Upper lobe of right lung (tissue), 1 donor: ENCODE measurements at places on chromosomes 2 and 18. TPM values are rescaled to one million over a fixed set of nuclear protein-coding genes. Genes with fewer than 3 reads are reported as not detected.

DNA sequence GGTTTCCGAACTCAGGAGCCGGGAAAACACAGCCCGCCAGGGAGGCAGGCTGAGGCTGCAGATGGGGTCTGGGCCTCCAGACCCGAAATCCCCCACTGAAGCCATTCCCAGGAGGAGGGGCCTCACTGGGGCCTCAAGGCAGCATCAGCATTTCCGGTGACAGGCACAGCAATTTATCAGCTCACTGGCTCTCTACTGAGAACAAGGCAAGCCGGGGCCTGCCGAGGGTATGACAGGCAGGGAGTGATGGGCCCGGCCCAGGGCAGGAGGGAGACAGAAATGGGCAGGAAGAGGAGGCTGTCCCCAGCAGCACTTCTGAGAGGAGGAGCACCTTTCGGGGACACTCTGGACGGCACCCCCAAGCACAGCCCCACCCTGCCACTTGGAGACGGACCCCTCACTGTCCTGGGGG, 12.5 kb downstream of the SDC1 start:
- H3K27me3 ChIP-seq: no peaks in the 10 kb centered on the region
- DNase-seq: peak; percentile 59
- no peak overlapping the region for H3K4me3 ChIP-seq
- H3K27ac ChIP-seq: peak overlapping the region; percentile 60

- no peak for DNase-seq
- peak overlapping the region; percentile 77 for H3K27ac ChIP-seq
- H3K36me3 ChIP-seq: no peaks in the 10 kb centered on the region
- H3K27me3 ChIP-seq: no peaks in the 10 kb centered on the region
- peak overlapping the region; percentile 53 for H3K4me3 ChIP-seq
Measured at GRCh38 chr18:54945576-54946125, 13.6 kb downstream of the CCDC68 start.

DNA sequence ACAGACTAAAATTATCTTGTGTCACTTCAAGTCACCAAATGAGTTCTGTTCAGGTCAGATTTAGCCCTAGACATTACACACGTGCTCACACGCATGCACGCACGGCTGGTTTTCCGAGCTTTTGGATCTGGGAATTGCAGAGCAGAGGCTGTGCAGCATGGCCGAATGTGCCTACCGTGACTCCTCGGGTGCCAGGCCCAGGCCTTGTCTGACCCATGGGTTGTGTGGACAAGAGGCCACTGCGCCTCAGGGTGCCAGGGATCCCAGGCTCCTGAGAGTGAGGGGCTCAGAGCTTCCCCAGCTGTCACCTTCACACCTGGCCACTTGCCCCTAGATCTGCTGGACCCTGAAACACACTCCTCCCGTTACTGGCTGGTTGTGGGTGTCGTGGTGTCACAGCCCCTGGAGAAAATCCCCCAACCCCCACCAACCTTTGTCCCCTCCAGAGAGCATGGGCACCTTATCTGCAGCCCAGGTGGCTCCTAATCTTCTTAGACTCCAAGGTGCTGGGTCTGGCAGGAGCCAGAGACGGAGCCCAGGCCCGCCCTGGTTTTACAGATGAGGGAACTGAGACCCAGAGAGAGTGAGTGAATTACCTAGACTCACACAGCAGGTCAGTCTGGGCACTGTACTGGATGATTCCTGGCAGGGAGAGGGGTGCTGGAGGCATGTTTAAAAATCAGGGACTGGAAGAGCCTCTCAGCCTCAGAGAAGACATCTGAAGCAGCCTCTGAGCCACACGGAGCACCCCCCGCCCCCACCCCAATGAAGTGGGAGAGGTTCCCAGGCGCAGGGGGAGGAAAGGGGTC, 56.8 kb downstream of the ATOH8 start:
- peak overlapping the region; percentile 75 for H3K27ac ChIP-seq
- DNase-seq: no peak
- peaks cover 24% of the 10 kb centered on the region for H3K4me1 ChIP-seq
- H3K36me3 ChIP-seq: no peaks in the 10 kb centered on the region
- no peaks in the 10 kb centered on the region for H3K27me3 ChIP-seq

DNA sequence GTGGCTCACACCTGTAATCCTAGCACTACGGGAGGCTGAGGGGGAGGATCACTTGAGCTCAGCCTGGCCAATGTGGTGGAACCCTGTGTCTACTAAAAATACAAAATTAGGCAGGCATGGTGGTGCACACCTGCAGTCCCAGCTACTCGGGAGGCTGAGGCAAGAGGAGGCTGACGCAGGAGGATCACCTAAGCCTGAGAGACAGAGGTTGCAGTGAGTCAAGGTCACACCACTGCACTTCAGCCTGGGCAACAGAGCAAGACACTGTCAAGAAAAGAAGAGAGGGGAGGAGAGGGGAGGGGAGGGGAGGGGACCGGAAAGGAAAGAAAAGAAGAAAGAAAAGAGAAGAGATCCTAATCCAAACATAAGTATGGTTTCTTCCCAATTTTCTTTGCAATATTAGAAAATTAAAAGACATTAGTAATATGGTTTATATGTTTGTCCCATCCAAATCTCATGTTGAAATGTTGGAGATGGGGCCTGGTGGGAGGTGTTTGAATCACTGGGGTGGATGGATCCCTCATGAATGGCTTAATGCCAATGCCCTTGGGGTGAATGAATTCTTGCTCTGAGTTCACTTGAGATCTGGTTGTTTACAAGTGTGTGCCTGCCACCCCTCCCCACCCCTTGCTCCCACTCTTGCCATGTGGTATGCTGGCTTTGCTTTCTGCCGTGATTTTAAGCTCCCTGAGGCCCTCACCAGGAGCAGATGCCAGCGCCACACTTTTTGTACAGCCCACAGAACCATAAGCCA, 50.7 kb downstream of the TRIP12 start:
- H3K27me3 ChIP-seq: no peaks in the 10 kb centered on the region
- no peaks in the 10 kb centered on the region for H3K36me3 ChIP-seq
- peaks cover 16% of the 10 kb centered on the region for H3K4me1 ChIP-seq
- H3K4me3 ChIP-seq: no peak overlapping the region
- H3K27ac ChIP-seq: no peak overlapping the region

Gene ATP9B
- total RNA-seq: 43.9 TPM

- DNase-seq: no peak
- H3K4me3 ChIP-seq: no peak overlapping the region
- H3K36me3 ChIP-seq: no peaks in the 10 kb centered on the region
- H3K27ac ChIP-seq: no peak overlapping the region
- H3K27me3 ChIP-seq: peaks cover 4% of the 10 kb centered on the region
Measured at GRCh38 chr2:236956641-236957040, 129.0 kb upstream of the COPS8 start.

DNA sequence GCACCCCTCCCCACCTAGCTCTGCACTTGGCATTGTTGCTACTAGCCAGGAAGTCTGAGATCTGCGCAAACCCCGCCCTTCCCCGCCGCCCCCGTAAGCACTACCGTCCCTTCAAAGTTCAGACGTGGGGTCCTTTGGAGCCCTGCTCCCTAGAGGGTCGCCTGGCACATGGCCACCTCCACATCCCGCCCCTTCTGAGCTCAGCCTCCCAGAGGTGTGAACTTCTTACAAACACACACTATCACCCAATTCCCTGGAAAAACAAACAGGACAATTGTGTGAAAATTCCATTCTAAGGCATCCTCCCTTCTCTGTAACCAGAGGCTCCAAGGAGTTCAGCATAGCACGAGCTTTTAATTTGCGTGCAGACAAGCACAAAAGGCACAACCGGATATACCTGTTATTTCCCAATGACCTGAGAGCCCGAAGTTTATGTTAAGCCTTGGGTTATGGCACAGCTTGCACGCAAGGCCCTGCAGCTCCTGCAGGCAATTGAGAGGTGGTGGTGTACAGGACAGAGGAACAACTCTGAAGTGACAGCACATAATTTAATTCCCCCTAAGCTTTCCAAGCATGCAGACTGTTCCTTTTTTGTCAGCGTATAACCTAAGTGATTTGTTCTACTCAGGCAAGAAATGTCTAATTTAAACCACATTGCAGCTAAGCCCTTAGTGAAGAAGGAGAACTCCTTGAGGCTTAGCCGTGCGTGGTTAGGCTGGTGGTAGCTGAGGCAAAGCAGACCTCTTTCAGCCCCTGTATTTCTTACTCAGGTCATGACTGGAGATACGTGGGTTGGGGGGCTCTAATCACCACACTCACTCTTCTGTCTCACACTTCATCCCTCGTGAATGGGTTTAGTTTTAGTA, 20.3 kb upstream of the CYP1B1 start:
- no peaks in the 10 kb centered on the region for H3K36me3 ChIP-seq
- peaks cover 58% of the 10 kb centered on the region for H3K4me1 ChIP-seq
- DNase-seq: no peak
- H3K27ac ChIP-seq: peak overlapping the region; percentile 40
- H3K4me3 ChIP-seq: no peak overlapping the region

GRCh38 chr2:104850361-104851290, 3.3 kb upstream of the POU3F3 start:
- no peaks in the 10 kb centered on the region for H3K36me3 ChIP-seq

Gene TEKT4
- not detected for total RNA-seq

DNA sequence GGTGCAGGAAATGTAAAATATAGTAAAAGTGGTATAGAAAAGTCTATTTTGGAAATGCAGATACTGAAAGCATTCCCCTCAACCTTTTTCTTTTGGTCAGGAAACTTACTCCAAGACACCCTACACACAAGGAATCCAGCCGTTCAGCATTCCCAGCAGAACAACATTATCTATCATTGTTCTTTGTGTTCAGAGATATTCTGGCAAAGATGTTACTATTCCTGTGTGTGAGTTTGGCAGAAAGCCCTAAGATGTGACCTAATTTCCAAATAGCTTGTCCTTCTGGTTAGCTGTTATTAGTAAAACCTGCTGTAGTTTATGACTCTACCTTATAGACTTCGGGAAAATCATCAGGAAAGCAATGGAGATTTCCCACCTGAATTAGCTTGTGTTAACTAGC, 78.1 kb upstream of the PELI1 start:
- no peaks in the 10 kb centered on the region for H3K27me3 ChIP-seq
- no peak overlapping the region for H3K27ac ChIP-seq
- no peak overlapping the region for H3K4me3 ChIP-seq
- no peak for DNase-seq
- no peaks in the 10 kb centered on the region for H3K36me3 ChIP-seq
- H3K4me1 ChIP-seq: peaks cover 12% of the 10 kb centered on the region

DNA sequence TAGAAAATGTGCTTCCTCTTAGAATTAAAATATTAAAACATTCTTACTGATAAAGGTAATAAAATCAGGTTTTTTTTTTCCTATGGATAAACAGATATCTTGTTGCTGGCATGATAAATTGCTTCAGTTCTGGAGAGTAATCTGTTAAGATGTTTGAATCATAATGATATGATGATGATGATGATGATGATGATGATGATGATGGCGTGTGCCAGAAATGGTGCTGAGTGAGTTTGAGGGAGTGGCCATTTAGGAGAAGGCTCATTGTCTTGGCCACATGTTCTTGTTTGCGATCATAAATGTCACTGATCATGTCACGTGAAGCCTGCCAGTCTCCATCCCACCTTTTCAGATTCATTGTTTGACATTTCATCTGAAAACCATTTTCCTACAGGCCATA, 35.0 kb downstream of the ADAM23 start:
- no peak for DNase-seq
- no peaks in the 10 kb centered on the region for H3K36me3 ChIP-seq
- no peak overlapping the region for H3K4me3 ChIP-seq
- H3K4me1 ChIP-seq: no peaks in the 10 kb centered on the region

GRCh38 chr2:29238497-29238896, 123.3 kb downstream of the CLIP4 start:
- H3K4me1 ChIP-seq: no peaks in the 10 kb centered on the region
- H3K4me3 ChIP-seq: no peak overlapping the region
- peaks cover 14% of the 10 kb centered on the region for H3K27me3 ChIP-seq
- peak; percentile 52 for DNase-seq
- H3K36me3 ChIP-seq: no peaks in the 10 kb centered on the region
- no peak overlapping the region for H3K27ac ChIP-seq

Gene SERPINB13
- total RNA-seq: not detected

- H3K36me3 ChIP-seq: no peaks in the 10 kb centered on the region
- no peak overlapping the region for H3K4me3 ChIP-seq
- no peak for DNase-seq
- no peaks in the 10 kb centered on the region for H3K4me1 ChIP-seq
- H3K27me3 ChIP-seq: no peaks in the 10 kb centered on the region
- no peak overlapping the region for H3K27ac ChIP-seq
Measured at GRCh38 chr18:64115881-64116280, 33.0 kb downstream of the LINC00305 start.

Gene DYSF
- total RNA-seq: 37.7 TPM

GRCh38 chr18:36352384-36352783, 54.9 kb downstream of the FHOD3 start:
- H3K36me3 ChIP-seq: no peaks in the 10 kb centered on the region
- H3K27ac ChIP-seq: no peak overlapping the region
- H3K27me3 ChIP-seq: peaks cover 4% of the 10 kb centered on the region
- DNase-seq: no peak
- H3K4me1 ChIP-seq: no peaks in the 10 kb centered on the region
- H3K4me3 ChIP-seq: no peak overlapping the region

Gene FAP
- 5.4 TPM for total RNA-seq

Gene ACVR2A
- total RNA-seq: 19.0 TPM

GRCh38 chr2:129481306-129482219, 497.9 kb upstream of the RAB6C start:
- no peaks in the 10 kb centered on the region for H3K27me3 ChIP-seq
- no peaks in the 10 kb centered on the region for H3K36me3 ChIP-seq
- H3K4me1 ChIP-seq: no peaks in the 10 kb centered on the region
- no peak for DNase-seq
- H3K27ac ChIP-seq: no peak overlapping the region

GRCh38 chr2:84832772-84833461, 48.0 kb downstream of the TRABD2A start:
- no peaks in the 10 kb centered on the region for H3K27me3 ChIP-seq
- DNase-seq: no peak
- H3K36me3 ChIP-seq: no peaks in the 10 kb centered on the region
- peaks cover 4% of the 10 kb centered on the region for H3K4me1 ChIP-seq
- no peak overlapping the region for H3K27ac ChIP-seq

DNA sequence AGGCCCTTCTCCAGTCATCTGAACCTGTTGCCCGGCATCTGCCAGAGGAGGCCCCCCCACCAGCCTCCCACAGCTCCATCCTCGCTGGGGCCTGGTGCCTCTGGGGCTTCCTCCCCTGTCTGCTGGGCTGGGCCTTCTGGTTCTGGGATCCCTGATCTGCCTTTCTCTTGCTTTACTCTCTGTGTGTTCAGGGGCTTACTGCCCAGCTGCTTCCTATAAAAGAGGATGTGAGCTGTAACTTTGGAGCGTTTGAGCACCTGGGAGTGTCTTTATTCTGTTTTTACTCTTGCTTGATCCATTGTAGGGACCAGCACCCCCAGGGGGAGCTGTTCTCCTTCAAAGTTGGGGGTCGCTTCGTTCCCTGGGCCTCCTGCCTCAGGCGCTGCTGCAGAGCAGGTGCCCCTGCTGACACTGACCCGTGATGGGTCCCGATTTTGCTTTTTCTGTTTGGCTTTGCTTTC, 23.1 kb upstream of the FAHD2A start:
- no peaks in the 10 kb centered on the region for H3K4me1 ChIP-seq
- peak; percentile 54 for DNase-seq
- H3K27ac ChIP-seq: no peak overlapping the region
- H3K36me3 ChIP-seq: no peaks in the 10 kb centered on the region
- H3K27me3 ChIP-seq: no peaks in the 10 kb centered on the region
